ENCODE measurements at places on chromosomes 1 and 21.
A peak's percentile ranks its signal among the peaks of the same experiment; 100 is the strongest.

GRCh38 chr1:32111040-32111623 lies 3.3 kb downstream of the KPNA6 start:
- no peak for DNase-seq

GRCh38 chr1:228317411-228317828 lies 89.2 kb downstream of the TRIM11 start:
- DNase-seq, result no peak

DNA sequence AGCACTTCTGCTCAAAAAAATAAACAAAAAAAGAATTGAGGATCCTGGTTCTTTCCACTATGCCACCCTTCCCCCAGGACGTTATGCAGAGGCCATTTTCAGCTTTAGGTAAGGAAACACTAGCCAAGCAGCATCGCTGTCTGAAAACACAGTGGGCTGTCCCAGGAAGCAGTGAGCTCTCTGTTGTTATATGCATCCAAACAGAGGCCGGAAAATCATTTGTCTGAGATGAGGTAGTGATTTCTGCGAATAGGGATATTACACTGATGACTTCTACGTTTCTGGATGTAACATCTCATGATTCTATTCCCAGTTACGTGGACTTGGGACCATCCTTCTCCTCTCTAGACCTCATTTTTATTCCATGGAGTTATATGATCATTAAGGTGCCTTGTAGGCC lies 137.2 kb downstream of the OMA1 start:
- no peak for DNase-seq

GRCh38 chr1:229896861-229897260 lies 170.2 kb upstream of the GALNT2 start:
- DNase-seq, result no peak

- no peak for DNase-seq
Observed at GRCh38 chr1:9448132-9449109, 90.8 kb upstream of the SLC25A33 start.

- DNase-seq, result no peak
Observed at GRCh38 chr1:38444311-38444710, 397.7 kb upstream of the POU3F1 start.

GRCh38 chr1:186534401-186534800 lies 73.5 kb upstream of the PDC start:
- DNase-seq, result no peak

GRCh38 chr1:63405021-63405420 lies 37.6 kb downstream of the ALG6 start:
- DNase-seq, result no peak

DNA sequence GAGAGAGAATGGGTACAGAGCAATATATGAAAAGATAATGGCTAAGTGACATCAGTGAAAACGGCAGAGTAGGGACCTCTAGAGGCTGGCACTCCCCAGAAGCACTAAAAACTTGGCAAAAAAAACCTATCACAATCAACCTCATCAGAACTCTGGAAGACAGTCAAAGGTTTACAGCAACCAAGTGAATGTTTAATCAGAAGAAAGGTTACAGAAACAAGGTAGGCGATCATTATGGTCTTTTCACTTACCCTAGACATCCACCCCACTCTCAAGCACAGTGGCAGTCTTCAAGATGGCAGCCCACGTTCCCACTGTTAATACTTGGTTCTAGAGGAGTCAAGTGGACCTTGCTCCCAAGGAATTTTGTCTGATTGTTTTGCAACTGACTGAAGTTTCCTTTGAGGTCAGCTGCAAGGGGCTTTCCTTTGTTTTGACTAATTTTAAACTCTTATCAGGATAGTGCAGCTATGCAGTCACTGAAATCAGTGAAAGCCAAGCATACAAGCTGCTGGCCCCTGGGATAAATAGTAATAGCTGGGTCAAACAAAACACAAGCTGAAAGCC lies 7.2 kb downstream of the KIFAP3 start:
- DNase-seq, result no peak

- no peak for DNase-seq
Observed at GRCh38 chr21:16239659-16240265, 510.0 kb downstream of the USP25 start.

GRCh38 chr1:227728892-227729143 lies 6.3 kb downstream of the JMJD4 start:
- DNase-seq, result no peak

DNA sequence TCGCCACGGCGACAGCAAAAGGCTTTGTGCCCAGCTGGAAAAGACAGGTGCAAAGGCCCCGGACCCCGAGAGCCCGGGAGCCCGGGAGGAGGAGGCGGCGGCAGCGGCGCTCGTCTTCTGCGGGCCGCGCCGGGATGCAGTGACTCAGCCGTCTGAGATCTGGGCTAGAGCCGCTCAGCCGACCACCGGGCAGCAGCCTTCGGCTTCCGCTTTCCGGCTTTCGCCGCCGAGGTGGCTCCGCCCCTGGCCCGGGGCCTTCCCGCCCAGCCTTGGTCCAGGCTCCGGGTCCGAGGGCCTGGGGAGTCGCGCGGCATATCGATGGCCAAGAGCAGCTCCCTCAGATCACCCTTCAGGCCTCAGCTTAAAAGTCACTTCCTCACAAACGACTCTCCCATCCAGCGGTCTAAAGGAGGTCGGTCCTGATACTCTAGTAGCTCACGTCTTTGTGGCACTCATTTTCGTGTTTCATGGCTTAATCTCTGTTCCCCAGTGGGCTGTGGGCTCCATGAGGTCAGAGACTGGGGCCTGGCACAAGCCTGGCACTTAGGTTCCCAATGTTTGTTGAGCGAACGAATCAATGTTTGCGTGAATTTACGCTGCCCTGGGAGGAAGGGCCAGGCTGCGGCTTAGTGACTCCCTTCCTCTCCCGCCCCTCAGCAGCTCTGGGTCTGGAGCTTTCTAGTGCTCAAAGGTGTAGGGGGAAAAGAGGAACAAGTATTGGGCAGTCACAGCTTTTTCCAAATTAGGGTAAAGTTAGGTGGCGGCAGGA lies at the start of gene PHTF1:
Gene PHTF1 (minus strand): TSS at position 154 of the 769 bp plus-strand sequence. CDS start 783 bp downstream, outside the sequence.
- peak; percentile 74 for DNase-seq

DNA sequence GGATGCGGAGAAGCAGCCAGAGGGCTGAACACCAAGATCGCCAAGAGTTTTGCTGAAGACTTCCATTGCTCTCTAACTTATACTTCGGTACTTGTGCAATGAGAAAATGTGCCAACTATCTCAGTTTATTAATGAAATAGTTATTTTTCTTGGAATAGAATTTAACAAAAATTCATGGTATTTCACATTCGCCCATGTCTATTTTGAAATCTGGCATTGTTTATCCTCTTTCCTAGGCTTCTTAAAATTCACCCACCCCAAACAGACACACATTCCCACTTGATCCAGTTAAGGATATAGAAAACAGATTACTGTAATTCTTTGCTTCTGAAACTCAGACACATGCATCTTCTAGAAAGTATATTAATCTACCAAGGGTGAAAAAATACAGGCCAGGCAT lies 56.3 kb upstream of the ADAMTS5 start:
- no peak for DNase-seq

DNA sequence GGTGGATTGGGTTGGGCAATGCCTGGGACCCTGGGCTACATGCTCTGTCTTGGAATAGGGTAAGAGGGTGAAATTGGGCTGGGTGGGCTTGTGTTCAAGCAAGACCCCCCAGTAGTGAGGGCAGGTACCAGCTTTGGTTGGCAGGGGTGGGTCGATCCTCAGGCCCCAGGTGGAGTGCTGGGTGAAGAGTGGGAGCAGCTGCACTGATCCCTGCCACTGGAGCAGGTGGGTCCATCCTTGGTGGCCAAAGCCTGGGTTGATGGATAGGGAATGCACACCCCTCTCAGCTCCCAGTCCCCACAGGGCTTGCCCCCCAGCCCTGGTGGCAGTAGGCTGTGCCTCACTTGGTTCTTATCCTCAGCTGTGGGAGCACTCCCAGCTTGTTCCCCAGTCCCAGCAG lies 135.2 kb downstream of the PCBP3 start:
- no peak for DNase-seq

DNA sequence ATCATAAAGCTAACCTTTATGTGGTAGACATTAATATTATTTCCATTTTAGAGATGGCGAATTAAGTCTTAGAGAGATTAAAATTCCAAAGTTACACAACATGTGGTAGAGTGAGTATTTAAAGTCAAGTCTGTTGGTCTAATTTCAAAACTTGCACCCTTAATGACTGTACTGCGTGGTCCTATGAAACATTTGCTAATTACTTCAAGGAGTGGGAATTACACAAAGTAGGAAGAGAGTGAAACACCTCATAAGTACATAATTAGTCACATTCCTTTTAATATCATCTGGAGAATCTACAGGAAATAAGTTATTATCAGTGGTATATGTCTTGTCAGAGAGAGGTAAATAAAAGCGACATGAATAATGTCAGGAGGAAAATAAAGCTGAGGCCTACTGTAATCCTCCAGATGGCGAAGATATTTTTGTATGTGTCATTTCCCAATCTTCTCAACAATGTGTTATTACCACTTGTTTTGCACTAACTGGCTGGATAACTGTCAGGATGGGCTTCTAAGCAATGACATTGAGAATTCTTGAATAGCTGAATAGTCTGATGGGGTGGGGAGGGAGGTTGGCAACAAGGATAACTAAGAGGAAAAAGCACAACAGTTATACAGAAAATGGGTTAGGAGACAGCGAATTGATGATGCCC lies 95.5 kb downstream of the TNFSF18 start:
- no peak for DNase-seq

GRCh38 chr1:227712648-227713047 lies 22.5 kb downstream of the JMJD4 start:
- no peak for DNase-seq

DNA sequence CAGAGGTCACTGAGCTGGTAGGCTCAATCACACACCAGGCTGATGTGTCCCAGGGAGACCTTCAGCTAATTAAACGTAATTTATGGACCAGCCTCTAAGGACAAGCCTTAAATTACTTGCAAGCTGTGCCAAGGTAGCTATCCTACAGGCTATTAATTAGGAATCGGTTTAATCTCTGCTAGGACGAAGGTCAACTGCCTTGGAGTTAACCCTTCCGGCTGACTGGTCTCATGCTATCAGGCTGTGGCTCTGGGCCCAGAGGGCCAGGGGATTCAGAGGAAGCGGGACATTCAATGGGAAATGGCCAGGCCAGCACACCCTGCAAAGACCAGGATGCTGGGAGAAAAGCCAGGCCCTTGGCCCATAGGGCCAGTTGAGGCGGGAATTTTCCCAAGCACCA lies 19.0 kb downstream of the DHRS3 start:
- no peak for DNase-seq

DNA sequence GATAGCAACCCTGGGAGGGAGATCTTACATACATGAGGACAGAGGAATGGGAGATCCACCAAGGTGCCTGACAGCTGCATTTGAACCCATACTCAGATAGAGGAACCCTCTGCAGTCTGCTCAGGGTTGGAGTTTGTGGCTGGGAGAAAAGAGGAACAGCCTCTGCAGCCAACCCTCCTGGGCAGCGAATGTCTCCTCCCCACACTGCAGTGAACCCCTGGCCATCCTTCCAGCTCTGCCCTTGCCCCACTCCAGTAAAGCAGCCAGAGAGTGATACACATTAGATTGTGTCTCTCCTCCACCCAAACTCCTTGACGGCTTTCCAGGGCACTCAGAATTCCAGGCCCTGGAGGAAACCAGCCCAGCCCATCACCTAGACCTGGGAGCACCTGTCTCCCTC lies 137.7 kb downstream of the RUNX1 start:
- DNase-seq, result peak; percentile 34

DNA sequence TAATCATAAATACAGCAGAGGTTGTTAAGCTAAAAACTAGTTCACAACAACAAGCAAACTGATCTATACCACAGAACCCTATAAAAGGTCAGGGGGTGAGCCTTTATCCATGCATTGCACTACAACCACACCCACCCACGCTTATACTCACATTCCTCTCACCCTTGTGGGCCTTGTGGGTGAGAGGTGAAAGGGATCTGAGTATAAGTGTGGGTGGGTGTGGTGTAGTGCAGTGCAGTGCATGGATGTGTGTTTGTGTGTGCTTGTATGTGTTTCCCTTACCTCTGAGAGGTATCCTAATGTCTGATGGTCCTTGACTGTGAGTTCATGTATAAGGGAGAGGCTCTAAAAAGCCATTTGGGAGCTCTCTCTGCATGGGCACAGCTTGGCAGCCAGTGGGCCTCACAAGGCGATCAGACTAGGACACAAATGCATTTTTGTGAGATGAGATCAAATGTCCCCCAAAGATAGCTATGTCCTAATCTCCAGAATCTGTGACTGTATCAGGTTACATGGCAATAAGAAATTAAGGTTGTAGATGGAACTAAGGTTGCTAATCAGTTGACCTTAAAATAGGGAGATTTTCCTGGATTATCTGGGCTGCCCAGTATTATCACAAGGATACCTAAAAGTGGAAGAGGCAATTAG lies 95.5 kb upstream of the DPT start:
- no peak for DNase-seq

GRCh38 chr1:107863342-107863741 lies 101.6 kb downstream of the VAV3 start:
- no peak for DNase-seq

DNA sequence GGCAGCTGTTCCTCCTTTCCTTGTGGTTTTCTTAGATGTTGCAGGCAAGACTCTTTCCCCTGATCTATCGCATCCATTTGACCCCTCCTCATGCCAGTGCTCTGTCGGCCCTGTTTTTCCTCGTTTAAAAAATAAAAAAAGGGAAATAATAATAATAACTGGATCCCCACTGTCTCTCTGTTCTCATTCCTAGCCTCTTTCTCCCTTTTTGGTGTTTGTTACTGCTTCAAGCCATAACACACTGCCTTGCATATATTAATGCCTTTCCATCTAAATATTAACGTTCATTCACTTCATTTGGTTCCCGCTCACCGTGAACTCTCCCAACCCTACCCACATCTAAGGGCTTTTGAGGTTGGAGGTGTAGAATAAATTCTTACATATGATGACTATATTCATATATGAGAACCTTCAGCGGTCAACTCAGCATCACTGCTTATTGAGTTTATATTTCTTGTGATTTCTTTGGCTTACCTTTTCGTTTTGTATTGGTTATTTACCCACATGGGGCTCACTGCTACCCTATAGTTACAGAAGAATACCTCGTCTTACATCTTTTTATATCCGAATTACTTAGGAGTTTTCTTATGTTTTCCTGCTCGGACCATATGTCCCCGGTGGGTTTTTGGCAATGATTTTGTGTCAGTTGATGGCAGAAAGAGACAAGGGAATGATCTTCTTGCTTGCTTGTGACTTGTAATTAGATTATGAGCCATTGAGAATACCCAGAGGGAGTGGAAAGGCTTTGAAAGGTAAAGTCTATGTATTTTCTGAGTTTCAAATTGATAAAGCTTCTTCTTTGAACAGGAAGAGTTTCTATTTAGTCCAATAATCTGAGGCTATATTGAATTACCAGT lies 805 bp downstream of the ATG4C start:
- DNase-seq, result peak; percentile 43

GRCh38 chr1:59393211-59394180 lies 96.6 kb downstream of the FGGY start:
- DNase-seq, result no peak

GRCh38 chr21:31326522-31327242 lies 17.4 kb downstream of the TIAM1 start:
- DNase-seq, result peak; percentile 53

GRCh38 chr1:5729636-5730145 lies 262.5 kb downstream of the NPHP4 start:
- DNase-seq, result no peak

- no peak for DNase-seq
Observed at GRCh38 chr1:153340356-153340755, 8.3 kb downstream of the PGLYRP4 start.
